ENCODE measurements at places on chromosomes 6 and 20.

- DNase-seq = no peak
These were observed 231.3 kb upstream of the MARCKS start for GRCh38 chr6:113625850-113626249.

- no peak for DNase-seq
These were observed at the start of gene FGD2 for GRCh38 chr6:37005061-37005810. FGD2 (plus strand) TSS chr6:37005655; CDS start chr6:37005818, 163 bp downstream.

- DNase-seq = no peak
These were observed 156.4 kb downstream of the MTHFD1L start for GRCh38 chr6:151021896-151022295.

DNA sequence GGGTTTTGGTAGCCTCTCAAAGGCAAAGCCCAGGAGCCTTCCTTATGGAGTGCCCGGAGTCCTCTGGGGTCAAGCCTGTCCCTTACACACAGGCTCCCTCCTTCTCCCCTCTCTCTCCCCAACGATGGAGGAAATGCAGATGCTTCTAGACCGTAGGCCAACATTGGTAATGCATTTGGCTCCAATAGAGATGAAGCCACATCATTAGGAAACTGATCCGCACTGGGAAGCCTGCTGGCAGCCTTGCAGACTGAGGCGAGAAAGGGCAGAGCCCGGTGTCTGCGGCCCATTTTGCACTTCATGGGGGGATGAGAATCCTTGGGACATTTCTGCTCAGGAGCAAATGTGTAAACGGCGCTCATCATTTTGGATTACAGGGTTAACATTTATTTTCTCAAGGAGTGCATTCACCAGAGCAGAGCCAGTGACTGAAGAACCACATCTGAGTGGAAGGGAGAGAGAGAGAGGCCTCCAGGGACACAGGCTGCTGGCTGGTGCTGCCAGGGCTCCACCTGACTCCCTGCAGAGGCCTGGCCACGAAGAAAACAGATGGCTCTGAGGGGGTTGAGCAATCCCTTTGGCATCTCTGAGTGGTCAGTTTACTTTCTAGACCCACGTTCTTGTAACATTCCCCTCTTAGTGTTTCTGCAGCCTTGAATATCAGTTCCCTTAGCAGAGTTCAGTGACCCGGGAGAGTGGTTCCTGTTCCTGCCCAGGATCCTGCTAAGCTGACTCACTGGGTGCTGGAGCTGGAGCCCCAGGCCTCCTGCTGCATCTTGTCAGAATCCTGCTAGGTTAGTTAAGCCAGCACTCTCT is 4.4 kb upstream of the CST3 start:
- DNase-seq = no peak

- DNase-seq = no peak
These were observed 76.2 kb downstream of the ATXN1 start for GRCh38 chr6:16684896-16685554.

Data from nephron progenitor cell (in vitro differentiated cells).